Activated T-helper 2 cell treated with anti-CD3 and anti-CD28 coated beads, Interferon-gamma antibody, Interleukin-2, Interleukin-4, amounts not matched to agents 10 μg/mL and 5 μg/mL and 100 μg/mL, durations not matched to agents 14 hours and 24 hours and 36 hours (primary cell): ENCODE measurements at places on chromosomes 6 and 20.
A peak's percentile ranks its signal among the peaks of the same experiment; 100 is the strongest.

- no peaks in the 10 kb centered on the region for H3K27me3 ChIP-seq
- peaks cover 90% of the 10 kb centered on the region for H3K36me3 ChIP-seq
- H3K27ac ChIP-seq: no peak overlapping the region
- H3K4me1 ChIP-seq: no peaks in the 10 kb centered on the region
- H3K4me3 ChIP-seq: no peak overlapping the region
These were observed 13.6 kb downstream of the PRRC2A start for GRCh38 chr6:31634131-31634530.

DNA sequence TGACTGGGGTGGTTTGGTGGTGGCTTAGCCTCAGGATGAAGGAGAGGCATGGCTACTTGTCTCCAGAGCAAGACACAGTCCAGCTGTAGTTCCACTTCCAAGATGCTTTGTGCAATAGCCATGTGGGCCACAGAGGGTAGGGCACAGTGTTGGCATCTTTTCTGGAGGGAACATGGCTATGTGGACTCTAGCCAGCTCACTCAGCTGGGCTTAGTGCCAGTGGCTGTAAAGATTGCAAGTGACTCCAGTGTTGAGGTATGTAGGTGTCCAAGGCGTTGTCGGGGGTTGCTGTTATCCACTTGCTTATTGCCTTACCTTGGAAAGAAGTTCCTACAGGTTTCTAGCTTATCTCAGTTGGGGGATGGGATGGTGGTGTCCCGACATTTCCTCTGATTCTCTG, 233.4 kb downstream of the CD109 start:
- H3K27me3 ChIP-seq: no peaks in the 10 kb centered on the region
- no peaks in the 10 kb centered on the region for H3K4me1 ChIP-seq
- DNase-seq: no peak
- no peak overlapping the region for H3K27ac ChIP-seq
- H3K4me3 ChIP-seq: no peak overlapping the region
- no peaks in the 10 kb centered on the region for H3K36me3 ChIP-seq

- no peak overlapping the region for H3K27ac ChIP-seq
- no peaks in the 10 kb centered on the region for H3K4me1 ChIP-seq
- no peak overlapping the region for H3K4me3 ChIP-seq
- no peak for DNase-seq
- no peaks in the 10 kb centered on the region for H3K27me3 ChIP-seq
These were observed 94.5 kb upstream of the NRSN1 start for GRCh38 chr6:24031496-24031895.

- no peak overlapping the region for H3K27ac ChIP-seq
- no peaks in the 10 kb centered on the region for H3K4me1 ChIP-seq
- H3K4me3 ChIP-seq: no peak overlapping the region
These were observed 50.8 kb downstream of the EYA2 start for GRCh38 chr20:46945465-46945864.

- no peak overlapping the region for H3K4me3 ChIP-seq
- no peak overlapping the region for H3K27ac ChIP-seq
- no peak for DNase-seq
These were observed 15.6 kb downstream of the LRRN4 start for GRCh38 chr20:6038256-6038655.

- H3K4me1 ChIP-seq: peaks cover 6% of the 10 kb centered on the region
- H3K27me3 ChIP-seq: no peaks in the 10 kb centered on the region
- peaks cover 87% of the 10 kb centered on the region for H3K36me3 ChIP-seq
- H3K4me3 ChIP-seq: no peak overlapping the region
- H3K27ac ChIP-seq: no peak overlapping the region
These were observed 157.3 kb downstream of the DTNBP1 start for GRCh38 chr6:15505463-15505918.

- H3K4me3 ChIP-seq: no peak overlapping the region
- DNase-seq: no peak
- H3K27ac ChIP-seq: no peak overlapping the region
- H3K36me3 ChIP-seq: no peaks in the 10 kb centered on the region
- peaks cover 12% of the 10 kb centered on the region for H3K4me1 ChIP-seq
These were observed 147.5 kb upstream of the SYNDIG1 start for GRCh38 chr20:24321973-24322372.

GRCh38 chr20:53493311-53493857, 100.3 kb downstream of the ZNF217 start:
- peaks cover 3% of the 10 kb centered on the region for H3K27me3 ChIP-seq
- peaks cover 8% of the 10 kb centered on the region for H3K4me1 ChIP-seq
- H3K27ac ChIP-seq: no peak overlapping the region
- DNase-seq: no peak
- no peak overlapping the region for H3K4me3 ChIP-seq
- no peaks in the 10 kb centered on the region for H3K36me3 ChIP-seq

GRCh38 chr6:38762848-38763247, 47.7 kb downstream of the DNAH8 start:
- peaks cover 22% of the 10 kb centered on the region for H3K27me3 ChIP-seq
- H3K27ac ChIP-seq: no peak overlapping the region
- no peak for DNase-seq
- H3K4me3 ChIP-seq: no peak overlapping the region

GRCh38 chr6:37020381-37020780, 14.9 kb downstream of the FGD2 start:
- DNase-seq: no peak
- H3K36me3 ChIP-seq: no peaks in the 10 kb centered on the region
- no peak overlapping the region for H3K27ac ChIP-seq
- H3K27me3 ChIP-seq: no peaks in the 10 kb centered on the region

- peaks cover 12% of the 10 kb centered on the region for H3K4me1 ChIP-seq
- peak overlapping the region; percentile 75 for H3K27ac ChIP-seq
- no peaks in the 10 kb centered on the region for H3K36me3 ChIP-seq
- H3K4me3 ChIP-seq: peak overlapping the region; percentile 78
These were observed 8.9 kb upstream of the QKI start for GRCh38 chr6:163405412-163406309.

DNA sequence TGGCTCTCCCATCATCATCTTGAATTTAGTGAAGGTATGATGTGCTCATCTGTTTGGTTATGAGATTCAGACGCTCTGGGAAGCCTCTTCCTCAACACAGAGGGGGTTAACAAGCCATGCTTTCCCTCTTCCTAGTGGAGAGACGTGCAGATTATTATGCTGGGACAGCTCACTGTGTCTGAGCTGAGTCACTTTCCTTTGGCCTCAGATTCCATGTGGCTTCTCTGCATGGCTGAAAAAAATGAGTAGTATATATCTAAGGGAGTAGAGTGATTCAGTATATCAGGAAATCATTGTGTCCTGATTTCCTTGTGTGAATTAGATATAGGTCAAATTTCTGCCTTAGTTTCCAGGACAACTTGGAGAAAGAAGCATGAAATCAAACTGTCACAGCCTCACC, 52.6 kb downstream of the FIG4 start:
- peaks cover 5% of the 10 kb centered on the region for H3K36me3 ChIP-seq
- DNase-seq: no peak
- H3K27ac ChIP-seq: no peak overlapping the region
- no peaks in the 10 kb centered on the region for H3K27me3 ChIP-seq

DNA sequence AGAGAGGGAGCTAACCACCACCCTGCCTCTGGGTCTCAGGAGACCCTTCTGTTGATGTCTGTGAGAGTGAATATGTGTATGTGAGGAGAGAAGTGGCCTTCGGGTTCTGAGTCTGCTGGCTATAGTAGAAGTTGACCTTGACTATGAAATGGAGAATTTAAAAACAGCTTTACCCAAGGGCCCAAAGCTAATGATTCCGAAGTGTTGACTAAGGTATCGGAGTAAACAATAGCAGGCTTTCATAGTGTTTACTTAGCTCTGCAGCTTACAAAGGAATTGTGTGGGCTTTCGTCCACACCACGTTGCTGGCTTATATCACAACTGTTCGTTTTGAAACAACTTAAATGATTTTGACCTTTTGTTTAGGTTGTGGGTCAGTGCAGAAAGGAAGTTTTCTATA, 126.5 kb upstream of the JAG1 start:
- DNase-seq: no peak
- no peaks in the 10 kb centered on the region for H3K27me3 ChIP-seq
- H3K4me3 ChIP-seq: no peak overlapping the region
- no peaks in the 10 kb centered on the region for H3K36me3 ChIP-seq

DNA sequence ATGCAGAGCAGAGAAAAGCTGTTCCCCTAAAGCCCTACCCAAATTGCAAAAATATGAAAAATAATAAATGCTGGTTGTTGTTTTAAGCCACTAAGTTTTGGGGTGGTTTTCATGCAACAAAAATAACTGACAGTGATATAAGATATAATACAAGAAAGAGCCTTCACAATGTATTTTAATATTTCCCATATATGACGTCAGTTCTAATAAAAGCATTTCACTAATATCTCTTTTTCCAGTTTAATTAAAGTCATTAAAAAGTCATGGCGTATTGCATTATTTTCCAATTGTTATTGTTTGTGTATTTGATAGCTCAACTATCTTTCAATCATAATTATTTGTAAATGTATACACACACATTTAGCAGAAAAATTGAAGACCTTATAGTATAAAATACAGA, 134.7 kb upstream of the EPHA7 start:
- no peak overlapping the region for H3K27ac ChIP-seq
- no peak overlapping the region for H3K4me3 ChIP-seq
- no peaks in the 10 kb centered on the region for H3K36me3 ChIP-seq
- no peaks in the 10 kb centered on the region for H3K27me3 ChIP-seq
- DNase-seq: no peak

DNA sequence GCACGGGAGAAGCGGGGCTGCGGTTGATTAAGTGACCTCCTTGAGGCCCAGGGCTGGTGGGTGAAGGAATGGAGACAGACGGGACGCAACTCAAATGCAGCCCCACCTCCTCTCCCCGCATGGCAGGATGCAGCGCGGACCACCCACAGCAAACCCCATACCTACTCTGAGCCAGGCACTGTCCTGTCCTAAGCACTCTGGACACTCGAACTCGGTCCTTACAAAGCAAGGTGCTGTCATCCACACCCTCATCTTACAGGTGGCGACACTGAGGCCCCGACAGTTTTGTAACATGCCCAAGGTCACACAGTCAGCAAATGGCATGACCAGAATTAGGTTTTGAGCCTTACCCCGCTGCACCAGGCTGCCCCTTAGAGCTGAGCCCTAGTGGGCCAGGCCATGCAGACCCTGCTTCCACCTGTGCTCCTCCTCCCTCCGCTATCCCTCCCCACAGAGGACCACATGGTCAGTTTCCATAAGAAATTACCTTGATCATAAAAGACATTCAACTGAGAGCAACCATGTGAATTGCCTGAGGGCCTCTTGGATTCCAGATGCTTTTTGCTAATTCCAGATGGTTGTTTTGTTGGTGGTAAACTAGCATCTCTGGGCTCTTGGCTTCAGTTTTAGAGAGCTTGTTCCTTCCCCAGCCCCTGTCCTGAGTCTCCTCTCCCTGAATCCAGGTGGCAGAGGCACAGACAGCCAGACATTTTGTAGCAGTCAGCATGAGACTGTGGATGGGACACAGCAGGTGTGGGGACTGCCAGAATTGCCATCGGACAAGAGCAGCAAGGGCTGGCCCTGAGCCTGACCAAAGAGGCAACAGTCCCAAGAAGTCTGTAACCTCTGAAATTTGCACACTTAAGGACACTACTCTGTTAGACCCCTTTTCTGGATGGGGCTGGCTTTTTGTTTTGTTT, 171.9 kb upstream of the PMEPA1 start:
- DNase-seq: no peak
- H3K4me1 ChIP-seq: no peaks in the 10 kb centered on the region
- H3K4me3 ChIP-seq: no peak overlapping the region
- no peaks in the 10 kb centered on the region for H3K27me3 ChIP-seq
- no peak overlapping the region for H3K27ac ChIP-seq

DNA sequence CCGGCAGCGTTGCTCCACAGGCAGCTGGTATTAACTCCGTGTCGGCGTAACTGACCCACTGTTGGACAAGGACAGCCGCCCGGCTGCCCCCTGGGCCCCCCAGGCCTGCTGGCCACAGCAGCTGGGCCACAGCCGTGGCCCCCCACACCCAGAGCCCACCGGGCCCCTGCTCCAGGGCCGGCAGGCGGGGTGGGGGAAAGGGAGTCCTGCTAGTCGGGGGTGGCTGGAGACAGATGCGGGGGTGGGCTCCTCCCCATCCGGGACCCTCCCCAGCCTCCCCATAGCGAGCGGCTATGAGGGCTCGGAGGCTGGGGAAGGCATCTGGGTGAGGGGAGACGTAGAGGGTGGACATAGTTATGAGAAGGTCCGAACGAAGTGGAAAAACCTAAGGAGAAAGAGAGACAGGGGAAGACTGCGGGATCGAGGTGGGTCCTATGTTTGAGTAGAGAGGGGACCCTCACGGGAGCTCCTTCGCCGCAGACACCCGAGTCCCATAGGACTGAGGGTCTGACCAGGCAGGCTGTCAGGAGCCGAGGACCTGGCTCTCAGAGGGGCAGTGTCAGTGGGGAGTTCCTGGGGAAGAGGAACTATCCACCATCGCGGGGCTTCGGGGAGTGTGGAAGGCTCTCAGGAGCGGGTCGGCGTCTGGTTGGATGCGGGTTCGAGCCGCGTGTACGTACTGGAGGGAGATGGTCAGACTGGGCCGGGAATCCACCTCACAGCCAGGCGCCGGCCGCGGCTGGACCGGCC, 511 bp downstream of the VARS1 start:
- H3K27me3 ChIP-seq: no peaks in the 10 kb centered on the region
- peak overlapping the region; percentile 98 for H3K27ac ChIP-seq
- peak overlapping the region; percentile 93 for H3K4me3 ChIP-seq
- no peak for DNase-seq
- H3K4me1 ChIP-seq: peaks cover 33% of the 10 kb centered on the region

DNA sequence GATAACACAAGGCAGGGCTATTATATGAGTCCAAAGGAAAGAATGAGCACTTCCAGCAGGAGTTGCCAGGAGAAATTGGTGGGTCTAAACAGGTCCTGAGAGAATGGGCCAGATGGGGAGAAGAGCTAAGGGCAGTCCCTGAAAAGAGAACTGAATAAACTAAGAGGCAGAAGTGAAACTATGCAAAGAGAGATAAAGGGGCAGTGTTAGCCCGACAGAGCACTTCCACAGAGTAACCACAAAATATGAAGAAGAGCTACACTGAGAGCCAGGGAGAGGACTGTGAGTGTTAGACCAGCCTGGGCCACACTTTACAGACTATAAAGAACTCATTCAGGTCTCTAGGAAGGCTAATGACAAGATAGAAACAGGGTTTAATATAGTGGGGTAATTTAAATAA, 43.8 kb downstream of the RALGAPA2 start:
- H3K27ac ChIP-seq: no peak overlapping the region
- no peaks in the 10 kb centered on the region for H3K27me3 ChIP-seq
- H3K36me3 ChIP-seq: peaks cover 3% of the 10 kb centered on the region
- no peak overlapping the region for H3K4me3 ChIP-seq
- peaks cover 15% of the 10 kb centered on the region for H3K4me1 ChIP-seq

DNA sequence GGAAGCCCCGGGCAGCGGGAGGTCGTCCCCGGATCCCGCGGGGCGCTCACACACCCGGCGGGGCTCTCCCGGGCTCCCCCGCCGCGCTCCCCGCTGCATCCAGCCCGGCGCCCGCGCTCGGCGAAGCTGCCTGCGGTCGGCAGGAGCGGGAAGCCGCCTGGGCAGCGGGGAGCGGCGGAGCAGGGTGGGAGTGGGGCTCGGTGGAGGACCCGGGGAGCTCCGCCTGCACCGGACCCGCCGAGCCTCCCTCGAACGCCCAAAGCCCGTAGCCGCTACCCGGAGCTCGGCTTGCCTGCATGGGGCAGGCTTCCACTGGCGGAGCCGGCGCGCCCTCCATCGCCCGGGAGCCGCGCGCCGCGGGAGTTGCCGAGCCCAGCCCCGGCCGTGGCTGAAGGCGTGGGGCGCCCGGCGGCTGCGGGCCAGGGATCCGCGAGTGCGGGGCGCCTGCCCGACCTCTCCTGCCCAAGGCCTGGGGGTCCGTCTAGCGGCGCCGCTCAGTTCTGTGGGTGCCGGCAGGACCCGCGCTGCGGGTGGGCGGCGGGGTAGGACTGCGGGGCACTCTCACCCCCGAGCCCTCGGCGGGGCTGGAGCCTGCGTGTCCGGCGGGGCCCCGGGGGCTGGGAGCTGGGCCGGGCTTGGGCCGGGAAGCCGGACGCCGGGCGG, 671 bp downstream of the CDH4 start:
- no peaks in the 10 kb centered on the region for H3K4me1 ChIP-seq
- no peak for DNase-seq
- H3K36me3 ChIP-seq: no peaks in the 10 kb centered on the region
- peaks cover 46% of the 10 kb centered on the region for H3K27me3 ChIP-seq
- H3K27ac ChIP-seq: no peak overlapping the region
